Right lung (tissue), 10 donors: ENCODE measurements at places on chromosomes 11 and 22. TPM values are rescaled to one million over a fixed set of nuclear protein-coding genes. Genes with fewer than 3 reads are reported as not detected.

- no peak for DNase-seq
Measured at GRCh38 chr22:20773793-20774212, at the start of gene SERPIND1. Gene SERPIND1 (plus strand): TSS chr22:20774113. CDS start chr22:20779313, 5,200 bp downstream.

DNA sequence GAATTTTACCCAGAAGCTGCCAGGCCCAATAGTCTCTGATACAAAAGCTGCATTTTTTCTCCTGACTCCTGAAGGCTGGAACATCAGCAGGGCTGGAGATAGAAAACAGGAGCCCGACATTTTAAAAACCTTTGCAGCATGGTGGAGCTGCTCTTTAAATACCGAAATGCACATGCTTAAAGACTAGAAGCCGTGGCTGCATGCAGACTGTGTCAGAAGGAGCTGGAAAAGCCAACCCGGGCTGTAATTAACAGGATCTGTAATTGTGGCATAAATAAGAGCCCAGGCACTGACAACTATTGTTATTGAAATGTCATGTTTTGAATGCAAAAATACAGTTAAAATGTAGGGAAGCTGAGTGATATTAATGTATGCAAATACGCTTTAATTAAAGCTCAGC lies 304.9 kb upstream of the PLET1 start:
- no peak for DNase-seq

Gene FGF3
- not detected for polyA plus RNA-seq

DNA sequence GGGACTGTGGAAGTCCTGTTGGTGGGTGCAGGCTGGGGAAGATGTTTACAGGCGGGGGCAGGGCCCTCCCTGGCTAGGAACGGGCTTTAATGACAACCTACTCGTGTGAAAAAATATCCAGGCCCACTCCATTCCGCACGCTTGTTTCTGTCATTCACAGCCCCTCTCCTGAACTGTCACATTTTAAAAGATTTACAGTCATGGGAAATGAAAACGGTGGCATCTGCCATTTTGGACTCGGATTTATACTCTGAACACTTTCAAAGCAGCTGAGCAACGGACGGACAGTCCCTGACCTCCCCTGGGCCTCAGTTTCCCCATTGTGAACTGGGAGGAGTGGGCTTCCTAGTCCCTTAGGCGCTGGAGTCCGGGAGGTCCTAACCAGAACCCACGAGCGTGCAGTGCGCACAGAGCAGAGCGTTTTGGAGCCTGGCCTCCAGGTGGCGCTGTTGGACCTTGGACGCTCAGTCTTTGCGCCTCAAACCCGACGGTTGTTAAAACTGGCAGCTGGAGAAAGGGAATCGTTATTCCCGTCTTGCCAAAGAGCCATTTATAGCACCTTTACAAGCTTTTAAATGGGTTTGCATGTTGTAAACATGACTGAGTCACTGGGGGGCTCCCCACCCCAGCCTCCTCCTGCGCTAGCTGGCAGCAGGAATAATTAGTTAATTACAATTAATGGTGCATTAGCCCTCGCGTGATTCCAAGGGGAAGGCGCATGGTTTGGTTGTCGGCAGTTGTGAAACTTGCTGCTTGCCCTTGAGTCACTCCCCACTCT lies 75.3 kb downstream of the FBLN1 start:
- peak; percentile 70 for DNase-seq

GRCh38 chr22:37204045-37204655 lies 8.1 kb downstream of the SSTR3 start:
- no peak for DNase-seq

GRCh38 chr11:128632141-128632791 lies 44.9 kb upstream of the ETS1 start:
- DNase-seq, result no peak

DNA sequence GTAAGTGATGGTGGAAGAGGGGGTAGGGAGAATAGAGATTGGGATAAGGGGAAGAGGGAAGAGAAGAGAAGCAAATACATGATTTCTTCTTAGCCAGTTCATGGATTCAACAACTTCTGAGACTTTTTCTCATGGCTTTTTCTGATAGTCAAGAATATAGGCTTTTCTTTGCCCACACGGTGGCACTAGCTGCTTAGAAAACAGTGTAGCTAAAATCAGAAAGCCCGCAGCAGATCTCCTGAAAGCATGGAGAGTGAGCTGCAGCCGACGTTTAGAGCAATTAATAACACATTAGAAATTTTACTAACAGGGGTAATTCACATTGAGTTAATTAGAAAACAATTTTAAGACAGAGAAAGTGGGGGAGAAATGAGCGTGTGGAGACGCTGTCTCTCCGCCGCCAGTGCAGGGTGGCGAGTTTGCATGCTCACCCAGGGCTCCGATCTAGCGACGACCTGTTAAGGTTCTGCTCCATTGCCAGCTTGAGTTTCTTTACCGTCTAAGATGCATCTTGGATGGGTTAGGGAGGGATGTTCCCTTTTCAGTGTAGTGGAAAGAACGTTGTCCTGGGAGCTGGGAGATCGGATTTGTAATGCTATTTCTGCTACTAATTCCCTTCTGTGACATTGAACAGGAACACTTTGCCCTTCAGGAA lies 3.3 kb upstream of the RAG1 start:
- peak; percentile 73 for DNase-seq

Gene TLCD5
- 18.4 TPM for polyA plus RNA-seq
